ENCODE measurements at places on chromosomes 4 and X. TPM values are rescaled to one million over a fixed set of nuclear protein-coding genes. Genes with fewer than 3 reads are reported as not detected.

DNA sequence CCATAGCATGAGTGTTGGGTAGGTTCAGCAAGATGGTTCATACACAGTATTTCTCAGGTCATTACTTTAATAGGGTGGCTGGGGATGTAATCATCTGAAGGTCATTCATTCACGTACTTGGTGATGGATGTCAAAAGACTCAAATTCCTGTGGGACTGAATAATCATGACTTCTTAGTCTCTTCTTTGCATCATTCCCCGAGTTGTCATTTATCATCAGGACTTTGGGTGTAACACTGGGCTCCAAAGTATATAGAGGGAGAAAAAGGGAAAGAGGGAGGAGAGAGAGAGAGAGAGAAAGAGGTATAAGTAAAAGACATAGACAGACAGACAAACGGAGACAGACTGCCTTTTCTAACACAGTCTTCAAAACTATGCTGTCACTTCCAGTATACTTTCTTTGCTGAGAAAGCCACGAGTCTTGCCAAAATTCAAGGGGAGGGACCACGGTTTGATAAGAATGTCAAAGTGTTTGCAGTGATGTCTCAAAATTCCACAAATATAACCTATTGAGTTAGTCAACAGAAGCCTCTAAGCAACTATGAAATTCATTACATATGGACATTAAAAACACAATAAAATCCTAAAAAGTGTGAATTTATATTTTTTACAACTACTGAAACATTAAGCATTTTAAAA lies 55.9 kb downstream of the UGT2A3 start:
- no peak for DNase-seq

DNA sequence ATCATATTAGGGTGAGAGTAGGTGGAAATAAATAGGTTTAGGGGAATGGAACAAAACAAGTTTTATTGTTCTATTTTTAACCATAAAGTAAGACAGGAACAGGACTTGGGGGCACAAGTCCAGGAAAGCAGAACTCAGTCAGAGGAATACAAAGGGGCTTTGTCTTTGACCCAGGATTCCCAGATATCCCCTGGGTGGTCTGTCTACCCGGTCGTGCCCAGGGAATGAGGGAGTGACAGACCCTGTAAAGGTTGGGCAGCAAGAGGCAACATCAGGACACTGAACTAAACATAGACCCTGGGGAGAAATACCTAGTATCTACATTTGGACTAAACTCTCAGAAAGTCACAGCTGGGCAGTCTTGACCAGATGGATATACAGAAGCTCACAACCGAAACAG lies 50.6 kb downstream of the PTCHD1 start:
- no peak for DNase-seq

DNA sequence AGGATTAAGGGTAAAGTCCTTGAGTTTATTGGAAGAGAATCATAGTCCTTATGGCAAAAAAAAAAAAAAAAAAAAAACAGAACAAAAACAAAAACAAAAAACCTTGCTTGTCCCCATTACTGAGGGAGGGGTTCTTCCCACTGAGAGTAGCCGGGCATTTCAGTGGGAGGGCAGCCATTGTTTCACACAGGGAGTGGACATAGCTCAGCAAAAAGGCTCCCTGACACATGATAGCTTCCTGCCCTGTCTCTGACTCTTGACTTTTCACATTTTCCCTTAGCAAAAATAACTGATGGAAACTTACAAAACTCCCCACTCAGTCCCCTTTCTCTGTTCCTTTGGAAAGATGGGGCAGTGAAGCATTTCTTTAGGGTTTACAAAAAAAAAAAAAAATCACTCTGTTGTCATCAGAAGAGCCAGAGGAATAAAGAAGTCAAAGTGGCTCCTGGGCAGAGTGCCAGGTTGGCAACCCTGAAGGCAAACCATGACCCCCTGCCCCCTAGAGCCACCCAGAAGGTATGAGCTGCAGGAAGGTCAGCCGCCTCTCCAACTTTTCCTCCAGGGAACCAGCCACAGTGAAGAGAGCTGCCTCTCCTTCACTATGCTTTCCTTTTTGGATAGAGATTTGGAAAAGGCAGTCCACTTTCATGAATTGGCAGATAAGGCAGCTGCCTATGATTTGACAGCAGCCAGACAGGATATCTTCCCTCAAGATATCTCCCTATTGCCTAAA lies 170.6 kb downstream of the KDR start:
- DNase-seq, result no peak

- DNase-seq, result no peak
Observed at GRCh38 chrX:43940816-43941474, 32.2 kb downstream of the NDP start.

The CDX4 gene
- polyA plus RNA-seq, result not detected

The IDUA gene
- polyA plus RNA-seq, result 9.3 TPM

The KCNIP4 gene
- polyA plus RNA-seq, result 0.12 TPM

Data from CD8-positive, alpha-beta memory T cell (primary cell).